ENCODE measurements at places on chromosomes 6 and 20. TPM values are rescaled to one million over a fixed set of nuclear protein-coding genes. Genes with fewer than 3 reads are reported as not detected.

RNF39 gene
- not detected for total RNA-seq

DEK gene
- 68.5 TPM for total RNA-seq

GNAS-AS1 gene
- not detected for total RNA-seq

CNBD2 gene
- 5.9 TPM for total RNA-seq

BPIFA1 gene
- not detected for total RNA-seq

VNN1 gene
- total RNA-seq, result 0.15 TPM

TNFAIP3 gene
- 20.2 TPM for total RNA-seq

STX7 gene
- 18.0 TPM for total RNA-seq

SOX12 gene
- 25.4 TPM for total RNA-seq

SLC12A5 gene
- 13.8 TPM for total RNA-seq

ENPP5 gene
- not detected for total RNA-seq

SLC39A7 gene
- 111 TPM for total RNA-seq

DLK2 gene
- total RNA-seq, result 7.0 TPM

OCSTAMP gene
- total RNA-seq, result not detected

HSPA1A gene
- total RNA-seq, result 170 TPM

BEND6 gene
- 0.70 TPM for total RNA-seq

C20orf204 gene
- total RNA-seq, result 0.15 TPM

OTOR gene
- total RNA-seq, result not detected

CLPSL2 gene
- 1.0 TPM for total RNA-seq

TTK gene
- 20.5 TPM for total RNA-seq

TAGAP gene
- not detected for total RNA-seq

AVP gene
- not detected for total RNA-seq

DOK5 gene
- total RNA-seq, result not detected

TP53TG5 gene
- total RNA-seq, result not detected

MPIG6B gene
- total RNA-seq, result not detected

CST2 gene
- 0.27 TPM for total RNA-seq
